Endothelial cell of umbilical vein (primary cell): ENCODE measurements at places on chromosomes 16 and 17. TPM values are rescaled to one million over a fixed set of nuclear protein-coding genes. Genes with fewer than 3 reads are reported as not detected.

The ENPP7 gene
- total RNA-seq: not detected in 2 replicates

The MPV17L gene
- total RNA-seq: 0.22 and 0.32 TPM in 2 replicates

The GJC1 gene
- 35.9 and 39.7 TPM in 2 replicates for total RNA-seq

The RMI2 gene
- total RNA-seq: 7.7 and 11.1 TPM in 2 replicates

The ABCC3 gene
- 1.1 and 2.1 TPM in 2 replicates for total RNA-seq

The MXRA7 gene
- total RNA-seq: 85.5 and 95.8 TPM in 2 replicates

The USP6 gene
- 0.07 and 0.15 TPM in 2 replicates for total RNA-seq

The PDK2 gene
- total RNA-seq: 17.4 and 21.3 TPM in 2 replicates

The CACNG3 gene
- total RNA-seq: not detected in 2 replicates

The KRT33B gene
- not detected in 2 replicates for total RNA-seq

The PPP1R27 gene
- not detected in 2 replicates for total RNA-seq

The HS3ST3A1 gene
- total RNA-seq: not detected in 2 replicates

The RPH3AL gene
- total RNA-seq: 4.4 and 7.0 TPM in 2 replicates

The TBC1D26 gene
- total RNA-seq: not detected in 2 replicates

The MARVELD3 gene
- total RNA-seq: not detected in 2 replicates

The CRYBA1 gene
- total RNA-seq: not detected in 2 replicates

The CYB5B gene
- total RNA-seq: 169 and 176 TPM in 2 replicates

The SPNS2 gene
- 56.6 and 77.3 TPM in 2 replicates for total RNA-seq

The KCNG4 gene
- total RNA-seq: not detected in 2 replicates

The CACNG1 gene
- not detected in 2 replicates for total RNA-seq

The RAD51D gene
- 19.6 and 27.9 TPM in 2 replicates for total RNA-seq

The DRC3 gene
- total RNA-seq: 1.6 and 2.3 TPM in 2 replicates

The CTRB1 gene
- total RNA-seq: not detected in 2 replicates
